ENCODE measurements at places on chromosomes 7 and 10.
A peak's percentile ranks its signal among the peaks of the same experiment; 100 is the strongest.

DNA sequence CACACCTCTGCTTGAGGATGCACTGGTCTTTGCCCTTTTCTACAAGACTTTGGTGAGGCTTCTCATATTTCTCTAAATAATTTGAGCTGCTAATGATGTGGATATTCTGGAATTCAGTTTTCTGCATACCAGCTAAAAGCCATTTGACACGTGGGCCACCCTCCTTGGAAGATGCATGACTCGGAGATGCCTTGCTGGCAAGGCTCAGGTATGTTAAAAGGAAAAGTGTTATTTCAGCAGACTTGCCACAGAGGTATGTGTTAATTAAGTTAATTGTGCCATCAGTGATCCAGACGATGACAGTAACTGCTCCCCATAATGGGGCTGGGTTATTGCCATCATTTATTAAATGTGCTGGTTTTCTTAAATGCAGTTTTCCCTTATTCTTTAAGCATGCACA is 8.8 kb upstream of the GFRA1 start:
- no peak for DNase-seq

- DNase-seq, result peak; percentile 84
Observed at GRCh38 chr7:137169282-137169698, 174.2 kb downstream of the PTN start.

- DNase-seq, result no peak
Observed at GRCh38 chr10:95542761-95543160, 18.4 kb downstream of the SORBS1 start.

DNA sequence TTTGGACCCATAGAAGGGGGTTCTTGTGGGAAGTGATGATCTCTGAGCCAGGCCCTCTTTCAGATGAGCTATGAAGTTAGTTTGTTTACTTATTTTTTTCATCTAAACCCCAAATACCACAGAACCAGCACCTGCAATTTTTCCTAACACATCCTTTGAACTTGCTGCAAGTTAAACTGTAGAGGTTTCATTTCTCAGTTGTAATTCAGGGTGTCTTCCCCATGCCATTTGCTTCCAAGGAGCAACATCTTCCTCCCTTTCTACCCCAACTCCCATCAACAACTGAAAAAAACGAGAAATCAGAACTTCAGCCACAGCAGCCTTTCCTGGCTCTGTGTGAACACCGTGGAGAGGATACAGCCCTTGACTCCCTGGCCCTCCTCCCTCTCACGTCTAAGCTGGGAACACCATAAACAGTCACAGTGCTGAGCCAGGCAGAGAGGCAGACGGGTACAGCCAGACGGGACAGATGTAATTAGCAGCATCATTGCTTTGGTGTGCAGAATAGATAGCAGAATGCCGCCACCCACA is 63.6 kb downstream of the RGS10 start:
- DNase-seq, result no peak

DNA sequence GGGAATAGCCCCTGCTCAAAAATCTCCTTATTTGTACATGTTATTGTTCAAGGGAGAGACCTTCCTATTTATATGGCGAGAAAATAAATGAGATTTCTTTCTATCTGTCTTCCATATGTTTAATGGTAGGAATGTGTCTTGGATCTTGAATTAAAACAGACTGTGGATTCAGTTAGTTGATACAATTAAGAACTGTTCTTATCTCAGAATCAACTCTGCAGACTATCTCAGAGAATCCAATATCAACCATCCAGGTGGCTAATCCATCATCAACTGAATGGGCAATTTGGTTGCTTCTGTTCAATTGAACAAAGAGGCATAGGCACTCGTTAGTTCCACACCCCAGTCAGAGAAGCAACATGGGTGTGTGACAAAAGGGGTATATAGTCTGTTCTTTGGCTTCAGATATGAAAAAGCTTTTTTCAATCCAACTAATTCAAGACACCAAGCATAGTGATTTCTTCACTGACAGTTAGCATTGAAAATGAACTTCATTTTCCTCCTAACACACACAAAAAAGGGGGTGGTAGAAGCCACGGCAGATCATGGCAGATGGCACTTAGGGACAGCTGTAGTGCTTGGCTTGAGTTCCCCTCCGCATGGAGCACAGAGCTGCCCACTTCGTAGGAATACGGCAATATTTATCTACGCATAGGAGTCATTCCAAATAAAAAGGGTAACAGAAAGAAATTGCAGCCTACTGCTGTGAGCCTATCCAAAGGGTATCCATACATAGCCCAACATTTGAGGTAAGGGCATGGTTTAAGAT is 135.9 kb downstream of the KIAA1217 start:
- no peak for DNase-seq

DNA sequence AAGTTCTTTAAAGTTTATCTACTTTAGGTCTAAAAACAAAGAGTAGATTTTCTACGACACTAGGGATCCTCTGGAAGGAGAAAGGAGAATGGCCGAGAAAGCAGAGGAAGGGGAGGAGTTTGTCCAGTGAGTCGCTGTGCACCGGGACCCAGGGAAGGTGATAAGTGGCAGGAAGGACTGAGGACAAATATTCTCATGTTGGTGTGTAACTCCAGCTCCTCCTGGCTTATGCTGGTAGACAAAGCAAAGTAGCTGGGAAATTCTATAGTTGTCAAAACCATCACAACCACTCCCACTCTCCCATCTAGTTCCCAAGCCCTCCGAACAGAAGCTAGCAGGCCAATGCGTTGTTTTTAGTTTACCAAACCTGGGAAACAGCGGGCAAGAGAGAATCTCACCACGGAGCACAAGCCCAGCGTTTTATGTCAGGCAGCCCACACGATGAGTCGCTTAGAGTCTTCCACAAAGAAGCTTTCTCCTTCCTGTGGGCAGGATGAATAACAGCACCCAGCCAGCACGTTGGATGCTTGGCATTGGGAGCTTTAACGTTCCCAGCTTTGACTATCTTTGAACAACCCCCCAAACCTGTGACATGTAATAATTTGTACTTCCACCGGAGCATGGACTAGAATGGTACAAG is 32.9 kb upstream of the JCAD start:
- no peak for DNase-seq

DNA sequence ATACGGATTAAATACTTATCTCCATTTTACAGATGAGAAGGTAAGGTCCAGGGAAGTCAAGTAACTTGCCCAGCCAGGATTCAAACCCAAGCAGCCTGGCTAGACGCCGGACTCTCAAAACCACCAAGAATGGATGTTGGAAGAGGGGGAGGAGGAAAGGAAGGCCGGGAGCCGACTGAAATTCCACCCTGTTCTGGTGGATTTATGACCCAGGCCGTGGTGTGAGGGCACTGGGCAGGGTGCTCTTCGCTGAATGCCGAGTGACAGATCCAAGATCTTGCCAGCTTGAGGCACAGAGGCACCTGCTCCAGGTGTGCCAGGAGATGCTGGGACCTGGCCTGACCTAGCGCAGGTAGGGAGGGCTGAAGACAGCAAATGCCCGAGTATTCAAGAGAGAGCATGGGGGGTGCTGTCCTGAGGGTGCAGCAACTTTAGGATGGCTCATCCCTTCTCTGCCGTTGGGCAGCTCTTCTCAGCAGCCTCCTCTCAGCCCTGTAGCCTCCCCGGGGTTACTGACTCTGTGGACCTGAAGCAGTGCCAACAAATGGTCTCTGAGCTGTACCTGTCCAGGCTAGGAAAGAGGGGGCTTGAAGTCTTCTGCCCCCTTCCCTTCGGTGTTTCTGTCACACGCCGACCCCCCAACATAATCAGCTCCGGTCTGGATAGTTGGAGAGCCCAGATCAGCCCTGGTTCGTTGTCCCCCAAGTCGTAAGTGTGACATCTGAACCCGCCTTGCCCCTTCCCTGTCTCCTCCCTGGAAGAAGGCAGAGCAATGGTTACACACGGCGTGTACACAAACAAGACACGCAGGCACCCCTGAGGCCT is 713 bp downstream of the LOXL4 start:
- DNase-seq, result no peak

DNA sequence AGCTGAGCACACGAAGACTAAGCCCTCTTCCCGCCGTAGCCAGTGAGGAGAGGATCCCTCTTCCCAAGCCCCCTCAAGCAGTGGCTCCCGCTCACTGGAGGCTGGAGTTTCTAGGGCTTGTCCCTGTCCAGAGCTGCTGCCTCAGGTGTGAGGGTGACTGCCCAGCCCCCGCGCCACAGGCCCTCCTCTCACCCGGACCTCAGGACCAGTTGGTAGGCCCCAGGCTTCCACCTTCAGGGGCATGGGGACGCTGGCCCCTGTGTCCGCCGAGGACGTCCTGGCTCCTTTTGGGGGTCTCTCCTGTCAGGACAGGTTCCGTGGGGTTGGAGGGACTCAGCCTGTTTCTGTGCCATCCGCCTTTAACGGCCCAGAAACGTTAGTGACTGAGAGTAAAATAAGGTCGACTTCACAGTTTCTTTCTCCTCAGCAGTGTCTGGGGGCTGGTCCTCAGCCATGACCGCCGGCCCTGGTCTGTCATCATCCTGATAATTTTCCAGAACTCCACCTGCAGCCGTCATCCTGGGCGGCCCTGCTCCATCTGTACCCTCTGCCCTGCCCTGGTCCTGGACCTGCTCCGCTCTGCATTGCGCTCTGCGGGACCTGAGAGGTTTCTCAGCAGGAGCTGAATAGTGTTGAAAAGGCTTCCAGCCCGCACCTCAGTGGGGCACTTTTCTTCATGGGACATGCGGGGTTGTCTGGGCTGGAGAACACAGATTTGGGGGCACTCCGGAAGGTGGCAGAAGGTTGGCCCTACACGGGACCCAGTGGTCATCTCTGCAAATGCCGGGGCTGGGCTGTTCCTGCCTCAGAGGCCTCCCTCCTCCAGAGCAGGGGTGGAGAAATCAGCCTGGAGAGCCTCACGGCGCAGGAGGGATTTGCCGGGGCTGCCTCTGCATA is 36.0 kb upstream of the FAM20C start:
- no peak for DNase-seq

DNA sequence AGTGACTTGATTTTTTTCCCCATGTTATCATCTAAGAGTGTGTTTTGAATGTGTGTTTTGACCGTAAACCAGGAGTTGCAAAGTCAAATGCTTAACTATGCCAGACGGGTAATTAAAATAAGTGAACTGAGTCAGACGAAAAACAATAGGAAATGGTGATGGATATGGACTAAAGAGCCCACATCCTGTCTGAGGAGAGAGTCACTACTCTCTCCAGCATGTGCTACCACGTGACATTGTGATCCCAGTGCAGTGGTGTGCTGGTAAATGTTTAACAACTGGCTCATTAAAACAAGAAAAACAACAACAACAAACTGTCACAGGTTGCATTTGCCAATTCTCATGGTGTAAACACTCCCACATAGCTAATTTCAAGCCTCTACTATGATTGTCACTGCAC is 164.3 kb downstream of the SUGCT start:
- no peak for DNase-seq

DNA sequence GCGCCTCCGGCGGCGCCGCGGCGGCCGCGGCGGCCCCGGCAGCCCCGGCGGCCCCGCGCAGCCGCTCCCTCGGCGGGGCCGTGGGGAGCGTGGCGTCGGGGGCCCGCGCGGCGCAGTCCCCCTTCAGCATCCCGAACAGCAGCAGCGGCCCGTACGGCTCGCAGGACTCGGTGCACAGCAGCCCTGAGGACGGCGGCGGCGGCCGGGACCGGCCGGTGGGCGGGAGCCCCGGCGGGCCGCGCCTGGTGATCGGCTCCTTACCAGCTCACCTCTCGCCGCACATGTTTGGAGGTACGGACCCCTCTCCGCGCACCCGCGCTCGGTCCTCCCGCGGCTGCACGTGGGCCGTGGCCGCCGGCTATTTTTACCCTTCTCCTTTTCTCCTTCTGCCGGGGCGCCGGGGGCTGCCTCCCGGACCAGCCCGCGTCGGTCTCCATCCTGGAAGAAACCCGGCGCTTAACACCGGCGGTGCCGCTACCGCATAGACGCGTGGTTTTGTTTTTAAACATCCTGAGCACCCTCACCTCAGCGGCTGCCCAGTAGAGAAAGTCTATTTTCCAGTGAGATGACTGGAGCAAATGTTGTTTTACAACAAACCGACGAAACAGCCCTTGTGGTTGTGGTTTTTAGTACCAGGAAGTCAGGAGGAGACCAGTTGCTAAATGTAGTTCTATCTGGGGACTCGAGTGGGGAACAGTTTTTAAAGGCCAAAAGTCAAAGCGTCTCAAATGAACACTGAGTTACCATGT is 1.3 kb downstream of the ZNRF2 start:
- peak; percentile 74 for DNase-seq

GRCh38 chr10:73644015-73644743 is 2.9 kb upstream of the MYOZ1 start:
- DNase-seq, result peak; percentile 78

- no peak for DNase-seq
Observed at GRCh38 chr7:27897441-27897847, 157.5 kb downstream of the TAX1BP1 start.

- DNase-seq, result no peak
Observed at GRCh38 chr10:57014758-57015157, 653.7 kb upstream of the ZWINT start.

- DNase-seq, result no peak
Observed at GRCh38 chr10:28495084-28495483, 37.8 kb upstream of the WAC start.

- DNase-seq, result no peak
Observed at GRCh38 chr7:114409750-114410149, 4.9 kb upstream of the FOXP2 start.

DNA sequence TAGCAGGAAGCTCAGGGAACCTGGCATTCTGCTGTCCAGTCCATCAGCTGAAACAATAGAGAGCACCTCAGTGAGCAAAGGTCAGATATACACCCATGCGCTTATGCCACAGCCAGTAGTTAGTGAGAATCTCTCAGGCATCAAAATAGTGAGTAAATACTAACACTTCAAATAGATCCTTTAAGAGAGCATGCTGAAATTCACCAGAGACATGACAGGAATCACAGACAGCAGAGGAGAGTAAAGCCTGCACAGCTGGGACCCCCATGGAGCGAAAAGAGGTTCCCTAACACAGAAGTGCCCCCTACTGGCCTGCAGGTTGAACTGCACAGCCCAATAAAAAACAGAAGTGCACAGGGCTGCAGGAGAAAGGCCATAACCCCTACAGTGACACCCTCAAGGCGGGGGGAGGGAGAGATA is 57.6 kb upstream of the ANTXRL start:
- peak; percentile 39 for DNase-seq

GRCh38 chr7:24052572-24053260 is 231.3 kb upstream of the NPY start:
- no peak for DNase-seq

GRCh38 chr7:18180685-18181084 is 153.0 kb upstream of the PRPS1L1 start:
- DNase-seq, result no peak

Measured in right forelimb (tissue), 1 donor.